ENCODE measurements at places on chromosomes 12 and 14. TPM values are rescaled to one million over a fixed set of nuclear protein-coding genes. Genes with fewer than 3 reads are reported as not detected.

DNA sequence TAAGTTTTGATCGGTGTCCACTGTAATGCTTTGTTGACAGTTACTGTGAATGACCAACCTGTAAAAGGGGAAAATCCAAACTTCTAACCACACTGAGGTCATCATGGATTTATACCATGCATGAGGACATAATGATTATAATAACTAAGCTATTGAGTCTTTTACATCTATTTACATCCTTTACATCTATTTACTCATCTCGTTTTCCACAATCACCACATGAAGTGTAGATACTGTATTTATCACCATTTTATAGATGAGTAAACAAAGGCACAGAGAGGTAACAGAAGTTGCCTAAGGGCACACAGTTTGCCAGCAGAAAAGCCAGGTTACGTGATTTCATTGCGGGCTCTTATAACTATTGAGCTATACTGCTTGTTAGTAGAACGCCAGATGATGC is 27.9 kb upstream of the EID3 start:
- DNase-seq, result no peak

The TRIM9 gene
- 2.4 TPM for polyA plus RNA-seq

The HHIPL1 gene
- polyA plus RNA-seq, result not detected

The COL2A1 gene
- 0.60 TPM for polyA plus RNA-seq

- no peak for DNase-seq
These were observed 3.1 kb upstream of the MDM2 start for GRCh38 chr12:68804657-68805591.

The AGAP2 gene
- 0.46 TPM for polyA plus RNA-seq

Data from sigmoid colon (tissue), 7 donors.